ENCODE measurements at places on chromosomes 13 and 19.

DNA sequence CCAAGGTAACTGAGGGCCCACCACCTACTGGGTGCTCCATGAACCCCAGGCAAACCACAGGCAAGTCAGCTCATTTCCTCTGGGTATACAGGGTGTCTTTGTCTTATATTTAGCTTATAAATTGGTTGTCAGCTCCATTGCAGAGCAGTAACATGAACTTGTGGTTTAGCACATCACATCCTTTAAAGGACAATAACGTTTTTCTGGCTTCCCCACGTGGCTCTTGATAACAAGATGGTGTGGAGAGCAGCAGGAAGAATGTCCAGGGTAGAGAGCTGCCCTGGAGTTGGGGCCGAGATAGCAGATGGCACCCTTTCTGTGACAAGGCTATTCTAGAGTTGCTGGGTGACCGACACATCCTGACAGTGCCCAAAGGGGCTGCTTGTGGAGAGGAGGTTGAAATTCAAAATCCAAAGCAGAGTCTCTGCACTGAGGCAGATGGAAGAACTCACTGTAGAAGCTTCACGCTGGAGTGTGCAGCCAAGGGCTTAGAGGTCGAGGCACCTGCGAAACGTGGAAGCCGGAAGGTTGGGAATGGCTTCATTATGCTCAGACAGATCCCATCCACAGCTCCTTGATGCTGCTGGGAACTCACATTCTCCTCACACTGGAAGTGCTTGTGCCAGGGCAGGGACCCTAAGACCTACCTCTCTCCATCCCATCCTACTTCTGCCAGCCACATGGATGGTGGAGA lies 133.0 kb upstream of the FRY start:
- no peaks in the 10 kb centered on the region for H3K36me3 ChIP-seq
- peaks cover 23% of the 10 kb centered on the region for H3K4me1 ChIP-seq
- H3K27ac ChIP-seq: no peak overlapping the region
- H3K4me3 ChIP-seq: no peak overlapping the region
- no peaks in the 10 kb centered on the region for H3K27me3 ChIP-seq

GRCh38 chr19:47839411-47839810 lies 17.7 kb downstream of the CRX start:
- no peak overlapping the region for H3K27ac ChIP-seq
- H3K27me3 ChIP-seq: no peaks in the 10 kb centered on the region
- no peak for DNase-seq
- no peaks in the 10 kb centered on the region for H3K4me1 ChIP-seq

- H3K27ac ChIP-seq: peak overlapping the region; percentile 90
- peaks cover 8% of the 10 kb centered on the region for H3K36me3 ChIP-seq
- H3K4me3 ChIP-seq: no peak overlapping the region
- no peaks in the 10 kb centered on the region for H3K27me3 ChIP-seq
- peaks cover 61% of the 10 kb centered on the region for H3K4me1 ChIP-seq
Observed at GRCh38 chr19:40718774-40719391, 2.0 kb downstream of the ITPKC start.

DNA sequence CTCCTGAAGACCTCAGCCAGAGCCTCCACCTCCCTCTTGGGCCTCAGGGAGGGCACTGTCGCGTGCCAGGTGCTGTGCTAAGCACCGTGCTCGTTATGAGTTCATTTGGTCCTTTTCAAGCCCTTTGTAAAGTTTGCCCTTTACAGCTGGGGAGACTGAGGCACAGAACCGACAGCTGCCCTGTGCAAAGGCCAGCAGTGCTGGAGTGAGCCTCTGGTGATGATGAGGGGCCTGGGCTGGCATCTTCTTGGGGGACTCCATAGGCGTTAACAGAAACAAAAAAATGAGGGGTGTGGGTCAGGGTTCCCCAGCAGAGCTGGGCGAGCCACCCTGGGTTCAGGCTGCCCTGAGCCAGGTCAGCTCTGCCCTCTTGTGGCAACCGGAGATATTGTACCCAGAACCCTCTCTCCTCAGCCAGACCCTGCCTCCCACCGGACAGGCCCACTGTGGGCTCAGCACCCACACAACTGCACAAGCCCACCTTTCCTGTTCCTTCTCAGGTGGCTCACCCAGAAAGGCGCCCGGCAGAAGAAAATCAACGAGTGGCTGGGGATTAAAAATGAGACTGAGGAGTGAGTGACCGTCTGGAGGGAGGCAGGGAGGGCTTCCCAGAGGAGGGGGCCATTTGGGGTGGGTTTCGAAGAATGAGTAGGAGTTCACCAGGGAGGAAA lies 5.5 kb upstream of the IFI30 start:
- H3K4me1 ChIP-seq: peaks cover 50% of the 10 kb centered on the region
- peak; percentile 79 for DNase-seq
- H3K4me3 ChIP-seq: no peak overlapping the region
- peak overlapping the region; percentile 97 for H3K27ac ChIP-seq
- no peaks in the 10 kb centered on the region for H3K36me3 ChIP-seq

DNA sequence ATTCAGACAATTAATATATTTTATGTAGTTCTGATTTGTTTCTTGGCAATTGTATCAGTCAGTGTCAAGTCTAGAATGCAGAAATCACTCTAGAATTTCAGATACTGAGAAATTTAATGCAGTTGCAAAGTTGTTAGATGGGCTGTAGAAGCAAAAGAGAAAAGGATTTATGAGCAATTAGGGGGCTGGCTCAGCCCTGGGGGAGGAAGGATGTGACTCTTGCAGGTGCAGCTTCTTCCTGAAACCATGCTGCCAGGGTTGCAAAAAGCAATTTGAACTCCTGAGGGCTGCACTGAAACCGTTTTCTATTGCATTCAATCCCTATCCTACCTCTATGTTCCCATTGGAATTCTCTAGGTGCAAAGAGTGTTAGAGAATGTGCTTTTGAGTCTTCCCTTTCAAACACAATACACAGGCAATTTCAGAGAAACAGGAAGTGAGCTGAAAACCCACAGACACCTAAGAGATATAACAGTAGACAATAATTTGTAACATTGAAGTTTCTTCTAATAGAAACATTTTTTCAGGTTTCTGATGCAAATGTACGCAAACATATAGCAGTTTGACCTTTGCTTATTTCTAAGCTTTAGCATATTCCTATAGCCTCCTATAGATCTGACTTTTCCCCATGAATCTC lies 814.7 kb upstream of the ATXN8OS start:
- H3K27ac ChIP-seq: no peak overlapping the region
- no peak for DNase-seq
- no peaks in the 10 kb centered on the region for H3K36me3 ChIP-seq
- H3K4me1 ChIP-seq: no peaks in the 10 kb centered on the region
- no peaks in the 10 kb centered on the region for H3K27me3 ChIP-seq

- no peaks in the 10 kb centered on the region for H3K36me3 ChIP-seq
- no peak for DNase-seq
- peaks cover 42% of the 10 kb centered on the region for H3K4me1 ChIP-seq
- H3K27me3 ChIP-seq: no peaks in the 10 kb centered on the region
Observed at GRCh38 chr19:7632340-7633203, 947 bp downstream of the PCP2 start.

- peaks cover 82% of the 10 kb centered on the region for H3K4me1 ChIP-seq
- DNase-seq: no peak
- H3K27me3 ChIP-seq: no peaks in the 10 kb centered on the region
- H3K36me3 ChIP-seq: peaks cover 37% of the 10 kb centered on the region
Observed at GRCh38 chr19:17527326-17527725, 15.9 kb downstream of the PGLS start.

GRCh38 chr13:45374917-45375316 lies 33.9 kb upstream of the TPT1 start:
- H3K36me3 ChIP-seq: no peaks in the 10 kb centered on the region
- H3K27me3 ChIP-seq: no peaks in the 10 kb centered on the region
- H3K27ac ChIP-seq: no peak overlapping the region
- H3K4me3 ChIP-seq: no peak overlapping the region

GRCh38 chr19:49758292-49758691 lies 4.8 kb downstream of the TSKS start:
- DNase-seq: no peak
- H3K4me1 ChIP-seq: no peaks in the 10 kb centered on the region
- no peaks in the 10 kb centered on the region for H3K36me3 ChIP-seq
- H3K4me3 ChIP-seq: no peak overlapping the region
- H3K27me3 ChIP-seq: no peaks in the 10 kb centered on the region

All from B cell (primary cell).